ENCODE measurements at places on chromosomes 4 and X.

GRCh38 chr4:118756958-118757357 is 71.8 kb downstream of the METTL14 start:
- DNase-seq, result no peak

- DNase-seq, result no peak
These were observed 140.4 kb downstream of the SLC10A7 start for GRCh38 chr4:146381263-146381872.

GRCh38 chr4:39169426-39169825 is 12.9 kb upstream of the WDR19 start:
- DNase-seq, result no peak

- DNase-seq, result no peak
These were observed 22.8 kb downstream of the DHX15 start for GRCh38 chr4:24561438-24562139.

Data from Ammon's horn (tissue), 1 donor.